ENCODE measurements at places on chromosomes 6 and 20.

DNA sequence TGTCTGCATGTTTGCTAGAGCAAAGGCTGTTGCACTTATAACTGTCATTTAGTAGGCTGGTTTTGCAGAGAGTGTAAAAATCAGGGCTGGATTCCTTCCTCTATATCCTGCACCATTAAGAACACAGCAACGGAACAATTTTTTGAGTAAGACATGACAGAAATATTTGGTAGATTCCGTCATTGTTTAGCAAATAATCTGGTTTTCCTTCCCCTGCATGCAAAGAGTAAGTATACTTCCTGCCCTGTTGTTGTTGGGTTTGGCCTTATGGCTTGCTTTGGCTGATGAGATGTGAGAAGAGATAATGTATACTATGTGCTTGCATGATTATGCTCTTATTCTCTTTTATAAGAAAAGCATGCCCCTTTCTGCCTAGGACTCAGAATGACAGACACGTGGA is 23.8 kb downstream of the MANEA start:
- DNase-seq: no peak

DNA sequence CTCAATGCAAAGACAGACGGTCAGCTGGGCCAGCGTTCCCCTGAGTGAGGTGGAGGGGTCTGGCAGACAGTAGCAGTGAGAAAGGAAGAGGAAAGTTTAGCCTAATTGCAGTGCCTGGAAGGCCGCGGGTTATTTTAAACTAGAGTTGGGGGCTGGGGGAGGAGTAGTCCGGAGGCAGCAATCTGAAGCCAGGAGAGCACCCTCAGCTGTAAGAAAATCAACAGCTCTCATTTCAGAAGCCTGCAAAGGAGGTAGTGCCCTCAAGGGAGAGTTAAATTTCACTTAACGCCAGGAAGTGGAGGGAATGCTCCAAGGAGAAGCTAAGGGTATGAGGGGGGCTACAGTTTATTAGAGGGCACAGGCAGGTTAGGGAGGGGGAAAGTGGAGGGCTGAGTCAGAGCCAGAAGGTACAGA is 26.9 kb downstream of the RING1 start:
- no peak for DNase-seq

DNA sequence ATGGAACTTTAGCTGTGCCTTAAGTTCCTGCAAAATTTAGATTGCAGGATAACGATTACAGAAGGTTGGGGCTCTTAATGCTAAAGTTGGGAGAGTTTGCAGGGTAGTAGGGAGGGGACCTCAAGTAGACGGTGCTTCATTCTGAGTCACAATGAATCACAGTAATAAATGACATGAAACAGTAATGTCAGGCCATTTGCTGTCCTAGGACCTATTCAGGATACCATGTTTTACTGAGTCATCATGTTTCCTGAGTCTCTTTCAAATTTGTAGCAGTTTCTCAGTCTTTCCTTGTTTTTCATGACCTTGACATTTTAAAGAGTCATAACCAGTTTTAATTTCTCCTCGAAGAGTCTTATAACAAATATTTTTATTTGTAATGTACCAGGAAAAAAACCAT is 406.9 kb upstream of the MAP3K7 start:
- no peak for DNase-seq

DNA sequence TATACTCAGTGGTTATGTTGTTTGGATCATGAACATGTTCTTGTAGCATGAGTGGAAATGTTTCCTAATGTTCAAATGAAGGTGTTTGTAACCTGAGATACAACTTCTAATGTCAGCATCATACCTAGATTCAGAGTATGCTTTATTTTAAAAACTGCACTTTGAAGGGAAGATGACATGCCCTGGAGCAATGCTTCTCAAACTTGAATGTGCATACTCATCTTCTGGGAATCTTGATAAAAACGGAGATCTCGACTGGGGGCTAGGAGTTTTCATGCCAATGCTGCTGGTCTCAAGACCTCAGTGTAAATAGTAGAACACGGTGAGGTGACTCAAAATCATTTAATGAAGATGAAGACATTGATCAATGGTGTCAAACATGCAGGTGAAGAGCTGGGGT is 440.0 kb upstream of the NOX3 start:
- DNase-seq: no peak

GRCh38 chr20:41734506-41734945 is 116.3 kb upstream of the CHD6 start:
- DNase-seq: peak; percentile 55

DNA sequence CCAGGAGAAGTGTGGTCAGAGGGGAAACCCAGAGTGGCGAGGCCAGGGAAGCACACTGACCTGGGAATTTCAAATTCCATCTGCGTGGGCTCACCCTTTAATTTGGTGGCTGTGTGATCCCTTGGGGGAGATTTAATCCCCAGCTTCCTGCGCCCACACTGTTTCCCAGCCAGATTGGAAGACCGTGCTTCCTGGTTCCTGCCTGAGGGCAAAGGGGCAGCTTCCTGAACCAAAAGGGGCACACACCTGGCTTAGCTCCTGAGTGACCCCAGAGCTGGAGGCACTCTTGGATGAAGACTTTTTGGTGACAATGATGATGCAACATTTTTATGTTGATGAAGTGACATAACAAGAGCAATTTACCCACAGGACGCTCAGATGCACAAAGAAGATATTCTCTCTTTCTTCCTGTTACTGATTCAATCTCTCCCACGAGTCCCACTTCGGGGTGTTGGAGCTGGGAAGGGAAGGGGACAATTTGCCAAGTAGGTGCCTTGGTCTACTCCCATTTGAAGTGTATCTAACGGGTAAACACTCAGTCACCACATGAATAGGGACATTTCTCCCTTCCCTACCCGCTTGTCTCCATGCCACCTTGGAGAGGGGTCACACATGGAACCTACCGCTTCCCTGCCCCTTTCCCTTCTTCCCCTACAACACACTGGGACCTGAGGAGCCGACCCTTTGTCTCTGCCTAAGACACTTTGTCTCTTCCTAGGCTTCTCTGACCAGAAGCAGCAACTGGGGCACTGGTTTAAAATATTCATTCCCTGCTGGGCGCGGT is 28.6 kb upstream of the CDKN1A start:
- no peak for DNase-seq

DNA sequence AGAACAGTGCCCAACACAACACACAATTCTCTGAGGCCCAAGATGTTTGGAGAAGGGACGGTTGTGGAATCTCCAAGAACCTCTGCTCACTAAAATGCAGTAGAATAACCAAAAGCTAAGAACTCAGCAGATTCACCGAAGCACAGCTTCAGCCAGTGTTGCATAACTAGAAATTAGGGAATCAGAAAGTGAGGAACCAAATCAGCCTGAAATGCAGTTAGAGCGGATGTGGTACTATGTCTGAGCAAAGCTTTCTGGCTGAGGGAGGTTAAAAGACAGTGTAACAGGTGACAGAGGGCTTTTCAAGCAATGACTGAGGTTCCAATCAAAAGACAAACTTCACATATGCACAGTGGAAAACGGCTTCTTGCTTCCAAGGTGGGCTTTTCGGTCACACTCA is 197.9 kb upstream of the KCNK16 start:
- DNase-seq: peak; percentile 12

DNA sequence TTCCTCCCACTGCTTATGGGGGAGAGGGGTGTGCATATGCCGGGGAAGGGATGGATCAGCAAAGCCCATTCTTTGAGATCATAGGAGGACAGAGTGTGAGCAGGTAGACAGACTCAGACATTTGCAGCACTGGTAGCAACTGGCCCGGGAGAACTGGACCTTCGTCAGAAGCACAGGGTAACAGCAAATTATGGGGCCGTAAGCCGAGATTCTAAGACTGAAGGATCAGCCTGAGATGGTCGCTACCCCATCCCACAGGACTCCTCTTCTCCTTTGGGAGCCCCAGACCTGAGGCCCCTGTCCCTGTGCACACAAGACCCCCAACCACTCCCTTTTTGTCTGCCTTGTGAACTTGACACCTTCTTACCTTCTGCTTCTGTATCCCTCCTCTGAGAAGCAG is 106.5 kb downstream of the TOX2 start:
- no peak for DNase-seq

DNA sequence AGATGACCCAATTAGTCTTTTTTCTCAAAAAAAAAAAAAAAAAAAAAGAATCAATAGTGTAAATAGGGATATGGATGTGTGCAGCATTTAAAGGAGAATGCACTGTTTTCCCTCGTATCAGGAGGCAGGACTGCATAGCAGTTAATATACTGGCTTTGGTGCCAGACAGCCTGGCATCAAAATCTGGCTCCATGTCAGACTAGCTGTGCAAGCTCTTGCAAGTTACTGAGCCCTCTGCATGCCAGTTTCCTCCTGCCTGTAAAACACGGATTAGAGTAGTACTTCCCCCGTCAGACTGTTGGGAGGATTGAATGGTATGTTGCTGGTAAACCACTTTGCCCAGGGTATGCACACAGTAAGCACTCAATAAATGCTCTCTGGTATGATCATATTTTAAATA is 594.2 kb upstream of the CHD6 start:
- no peak for DNase-seq

DNA sequence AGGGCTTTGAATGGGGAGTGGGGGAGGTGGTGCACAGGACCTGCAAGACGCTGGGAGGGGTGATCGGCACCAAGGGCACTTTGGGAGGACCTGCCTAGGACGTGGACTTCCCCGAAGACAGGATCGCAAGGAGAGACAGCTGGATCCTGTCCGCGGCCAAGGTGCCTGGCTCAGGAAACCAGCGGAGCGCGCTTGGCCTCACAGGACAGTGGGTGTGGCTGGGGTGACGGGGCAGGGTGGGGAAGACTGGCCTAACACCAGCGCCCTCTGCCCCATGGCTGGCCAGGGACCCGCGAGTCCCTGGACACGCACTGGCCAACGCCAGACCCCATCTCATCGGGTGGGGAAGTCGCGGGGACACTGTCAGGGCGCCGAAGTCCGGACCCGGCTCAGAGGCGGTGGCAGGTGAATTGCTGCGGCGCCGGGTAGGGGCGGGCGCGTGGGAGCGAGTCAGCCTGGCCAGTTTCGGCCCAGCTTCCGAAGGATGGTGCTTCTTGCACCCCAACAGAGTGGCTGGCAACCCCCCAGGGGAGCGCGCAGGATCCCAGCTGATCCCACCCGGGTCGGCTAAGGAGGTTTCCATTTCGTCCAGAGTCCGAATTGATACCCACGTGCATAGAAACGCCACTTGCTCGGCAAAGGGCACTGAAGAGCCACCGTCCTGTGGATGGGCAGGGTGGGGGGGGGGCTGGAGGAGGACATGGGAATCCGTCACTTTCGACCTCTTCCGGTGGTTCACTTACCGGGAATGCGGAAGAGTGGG is 785 bp upstream of the THBD start:
- peak; percentile 68 for DNase-seq

DNA sequence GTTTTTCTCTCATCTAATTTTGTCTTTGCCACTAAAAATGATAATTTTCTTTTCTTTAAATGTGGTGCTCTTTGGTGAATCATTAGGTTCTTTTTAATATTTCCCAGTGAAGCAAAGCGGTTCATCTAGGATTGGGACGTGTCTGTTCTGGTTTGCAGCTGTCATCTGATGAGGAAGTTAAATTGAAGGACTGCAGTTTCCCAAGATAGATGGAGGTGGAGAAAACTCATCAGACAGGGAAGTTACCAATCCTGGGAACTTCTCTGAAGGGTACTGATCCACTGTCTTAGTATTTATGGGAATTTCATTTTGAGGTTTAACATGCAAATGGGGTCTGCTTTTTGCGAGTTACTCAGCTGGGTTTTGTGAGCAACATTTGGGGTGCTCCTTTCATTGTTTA is 2.4 kb upstream of the AARS2 start:
- no peak for DNase-seq

DNA sequence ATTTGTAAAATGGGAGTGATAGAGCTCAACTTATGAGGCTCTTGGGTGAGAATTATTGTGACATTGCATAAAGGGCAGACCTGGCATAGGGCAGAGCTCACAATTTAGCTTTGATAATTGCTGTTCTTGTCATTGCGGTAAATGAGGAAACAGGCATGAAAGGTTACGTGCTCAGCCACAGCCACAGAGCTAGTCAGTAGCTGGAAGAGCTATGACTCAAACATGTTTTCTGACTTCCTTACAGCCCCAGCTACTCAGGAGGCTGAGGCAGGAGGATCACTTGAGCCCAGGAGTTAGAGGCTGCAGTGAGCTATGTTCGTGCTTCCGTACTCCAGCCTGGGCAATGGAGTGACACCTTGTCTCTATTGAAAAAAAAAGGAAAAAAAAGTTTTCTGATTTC is 3.5 kb upstream of the GHRH start:
- no peak for DNase-seq

- DNase-seq: no peak
These were observed 212.9 kb upstream of the PRDM1 start for GRCh38 chr6:105873211-105873704.

DNA sequence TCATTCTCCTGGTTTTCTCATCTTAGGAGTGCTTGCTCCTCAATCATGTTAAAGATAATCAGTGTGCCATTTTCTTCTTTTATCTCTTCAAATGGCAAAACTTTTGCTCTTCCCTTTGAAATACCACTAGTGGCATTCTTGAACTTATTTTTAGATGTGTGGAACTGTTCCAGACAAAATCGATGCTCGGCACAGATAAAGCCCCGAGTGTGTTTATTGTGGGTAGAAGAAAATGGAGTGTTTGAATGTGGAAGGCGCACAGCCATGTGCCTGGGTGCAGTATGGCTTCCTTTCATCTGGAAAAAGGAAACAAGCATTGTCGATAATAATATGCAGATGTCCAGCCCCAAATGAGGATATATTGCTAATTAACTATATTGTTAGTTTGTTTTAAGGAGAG is 42.4 kb downstream of the ISM1 start:
- DNase-seq: no peak

DNA sequence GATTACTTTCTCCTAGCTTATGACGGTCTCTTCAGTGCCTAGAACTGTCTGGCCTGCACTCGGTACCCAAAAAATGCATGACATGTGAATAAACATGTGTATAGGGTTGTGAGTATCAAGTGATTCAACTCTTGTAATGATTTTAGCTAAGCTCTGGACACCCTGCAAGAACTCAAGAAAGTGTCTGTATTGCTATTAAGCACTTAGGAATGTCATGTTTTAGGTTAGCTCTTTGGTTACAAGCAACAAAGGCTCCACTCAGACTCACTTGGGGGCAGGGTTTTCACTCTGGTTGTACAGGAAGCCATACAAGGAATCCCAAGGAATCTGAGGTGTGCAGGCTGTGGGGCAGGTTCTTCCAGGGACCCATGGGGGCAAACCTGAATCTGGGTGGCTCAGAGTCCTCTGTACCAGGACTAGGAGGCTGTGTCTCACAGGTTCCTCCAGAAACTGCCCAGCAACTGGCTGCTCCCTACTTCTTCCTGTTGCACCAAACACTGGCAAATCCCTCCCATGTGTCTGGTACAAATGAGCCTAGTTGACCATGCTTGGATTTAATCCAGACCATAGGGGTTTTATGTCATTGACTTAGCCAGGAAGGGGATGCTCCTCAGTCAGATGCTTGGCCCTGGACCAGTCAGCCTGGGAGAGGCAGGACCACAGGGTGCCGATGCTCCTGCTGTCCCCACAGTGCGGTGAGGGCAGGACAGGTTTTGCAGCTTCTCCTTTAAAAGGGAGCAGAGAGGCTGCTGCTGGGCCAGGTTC is 77.9 kb upstream of the CDH4 start:
- peak; percentile 57 for DNase-seq

- DNase-seq: peak; percentile 97
These were observed 40.3 kb downstream of the PLCG1 start for GRCh38 chr20:41177636-41178035.

Data from GM23248 (cell line).